ENCODE measurements at places on chromosomes 12 and 14. TPM values are rescaled to one million over a fixed set of nuclear protein-coding genes. Genes with fewer than 3 reads are reported as not detected.

- H3K27ac ChIP-seq = no peak overlapping the region
- H3K4me3 ChIP-seq = peak overlapping the region; percentile 98
- no peaks in the 10 kb centered on the region for H3K27me3 ChIP-seq
- no peaks in the 10 kb centered on the region for H3K36me3 ChIP-seq
- H3K4me1 ChIP-seq = peaks cover 40% of the 10 kb centered on the region
Observed at GRCh38 chr14:95535226-95536021, 574 bp downstream of the GLRX5 start.

GRCh38 chr12:6372403-6373003 lies 2.9 kb downstream of the SCNN1A start:
- peak; percentile 86 for DNase-seq
- H3K4me3 ChIP-seq = peak overlapping the region; percentile 43
- H3K4me1 ChIP-seq = peaks cover 88% of the 10 kb centered on the region
- no peaks in the 10 kb centered on the region for H3K27me3 ChIP-seq

ADAM20 gene
- total RNA-seq = 0.17 TPM

DNA sequence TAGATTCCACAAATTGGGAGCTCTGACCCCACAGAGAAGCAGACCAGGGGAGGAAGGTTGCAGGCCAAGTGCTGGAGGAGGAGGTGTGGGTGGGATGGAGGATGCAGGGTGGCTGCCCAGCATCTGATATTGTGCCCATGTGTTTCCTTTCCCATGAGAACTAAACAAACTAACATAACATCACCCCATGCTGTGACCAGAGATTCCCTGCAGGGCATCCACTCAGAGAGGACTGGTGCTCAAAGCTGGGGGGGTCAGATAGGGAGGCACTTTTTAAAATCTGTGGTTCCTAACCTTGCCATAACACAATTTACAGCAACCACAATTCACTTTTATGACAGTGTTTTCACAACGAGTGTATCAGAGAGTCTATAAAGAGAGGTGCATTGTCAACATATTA lies 1277.6 kb downstream of the AACS start:
- no peaks in the 10 kb centered on the region for H3K4me1 ChIP-seq
- H3K27ac ChIP-seq = no peak overlapping the region
- DNase-seq = no peak
- no peaks in the 10 kb centered on the region for H3K27me3 ChIP-seq

EPYC gene
- not detected for total RNA-seq

DNA sequence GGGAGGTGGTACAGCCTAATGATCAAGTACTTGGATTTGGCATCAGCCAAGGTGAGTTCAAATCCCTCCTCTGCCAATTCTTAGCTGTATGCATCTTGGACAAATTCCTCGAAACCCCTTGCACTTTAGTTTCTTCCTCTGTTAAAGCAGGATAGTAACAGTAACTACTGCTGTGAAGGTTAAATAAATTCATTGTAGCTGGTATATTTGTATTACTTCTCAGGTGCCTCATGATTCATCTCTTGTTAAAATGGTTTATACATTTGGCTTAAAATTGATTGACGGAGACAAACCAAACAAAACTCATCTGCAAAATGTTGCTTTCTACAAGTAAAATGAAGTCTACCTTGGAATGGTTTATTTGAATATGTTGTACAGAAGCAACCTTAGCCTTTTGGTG lies 2.3 kb upstream of the PTPRB start:
- H3K36me3 ChIP-seq = no peaks in the 10 kb centered on the region
- peak overlapping the region; percentile 80 for H3K27ac ChIP-seq
- H3K4me3 ChIP-seq = no peak overlapping the region

ITGB7 gene
- 3.4 TPM for total RNA-seq

ZCCHC8 gene
- 14.4 TPM for total RNA-seq

ZNF891 gene
- total RNA-seq = 0.98 TPM

REP15 gene
- 1.6 TPM for total RNA-seq

GRCh38 chr12:72869024-72869423 lies 596.9 kb downstream of the TRHDE start:
- H3K4me1 ChIP-seq = no peaks in the 10 kb centered on the region
- no peak overlapping the region for H3K4me3 ChIP-seq
- H3K27me3 ChIP-seq = no peaks in the 10 kb centered on the region

DNA sequence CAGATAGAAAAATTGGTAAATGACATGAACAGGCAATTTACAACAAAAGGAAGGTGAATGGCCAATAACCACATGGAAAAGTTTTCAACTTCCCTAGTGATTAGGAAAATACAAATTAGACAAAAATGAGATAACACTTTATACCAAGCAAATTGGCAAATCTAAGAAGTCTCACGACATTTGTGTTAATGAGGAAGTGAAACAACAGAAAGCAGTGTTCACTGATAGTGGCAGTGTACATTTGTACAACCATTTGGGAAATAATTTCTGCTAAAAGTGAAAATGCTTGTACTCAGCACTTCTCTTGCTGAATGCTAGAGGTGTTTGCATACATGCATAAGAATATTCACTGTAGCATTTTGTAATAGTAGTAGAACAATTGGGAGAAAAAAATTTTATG lies 126.6 kb downstream of the LLPH start:
- no peak for DNase-seq
- H3K4me3 ChIP-seq = no peak overlapping the region
- no peaks in the 10 kb centered on the region for H3K27me3 ChIP-seq
- H3K4me1 ChIP-seq = peaks cover 9% of the 10 kb centered on the region

DNA sequence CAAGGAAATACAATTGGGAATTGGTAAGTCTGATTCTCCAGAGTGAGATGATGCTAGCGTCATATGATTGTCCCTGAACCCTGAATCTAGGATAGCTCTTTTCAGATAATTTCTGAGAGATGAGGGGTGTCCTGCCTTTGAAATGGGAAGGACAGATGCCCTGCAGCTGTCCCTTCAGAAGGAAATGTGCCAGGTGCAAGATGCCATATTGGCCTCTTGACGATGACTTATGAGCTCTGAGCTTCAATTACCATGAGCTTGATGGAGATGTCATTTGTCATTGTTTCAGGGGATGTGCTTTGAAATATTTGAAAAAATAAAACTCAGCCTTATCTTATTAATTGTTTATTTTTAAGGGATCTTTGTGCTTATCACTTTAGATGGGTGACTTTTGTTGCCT lies 185.1 kb downstream of the DACT1 start:
- DNase-seq = no peak
- no peak overlapping the region for H3K4me3 ChIP-seq
- no peak overlapping the region for H3K27ac ChIP-seq
- no peaks in the 10 kb centered on the region for H3K4me1 ChIP-seq
- H3K27me3 ChIP-seq = peaks cover 37% of the 10 kb centered on the region

VPS33A gene
- total RNA-seq = 40.8 TPM

WBP11 gene
- total RNA-seq = 20.0 TPM

GRCh38 chr12:96720363-96720705 lies 186.7 kb upstream of the NEDD1 start:
- H3K4me1 ChIP-seq = peaks cover 10% of the 10 kb centered on the region
- H3K36me3 ChIP-seq = no peaks in the 10 kb centered on the region
- H3K27ac ChIP-seq = peak overlapping the region; percentile 10
- peak overlapping the region; percentile 73 for H3K4me3 ChIP-seq
- peak; percentile 57 for DNase-seq

PLBD1 gene
- 0.87 TPM for total RNA-seq

DNA sequence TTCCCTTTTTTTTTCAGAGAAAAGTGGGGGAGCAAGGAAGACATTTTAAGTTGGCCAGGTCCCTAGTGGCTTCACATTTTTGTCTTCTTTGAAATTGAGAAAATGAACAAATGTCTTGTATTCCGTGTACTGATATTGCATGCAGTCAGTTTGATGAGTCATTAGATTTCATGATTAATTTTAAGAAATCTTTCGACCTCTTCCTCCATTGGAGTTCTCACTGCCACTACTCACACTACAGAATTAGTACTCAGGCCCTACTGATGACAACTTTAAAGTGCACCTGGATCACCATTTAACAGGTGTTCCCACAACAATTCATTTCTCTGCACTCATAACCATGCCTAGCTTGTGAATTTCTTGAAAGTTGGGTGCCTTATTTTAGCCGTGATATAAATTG lies 50.5 kb downstream of the SAMD4A start:
- no peaks in the 10 kb centered on the region for H3K27me3 ChIP-seq
- peak; percentile 58 for DNase-seq
- H3K4me1 ChIP-seq = peaks cover 35% of the 10 kb centered on the region
- no peak overlapping the region for H3K27ac ChIP-seq

DNA sequence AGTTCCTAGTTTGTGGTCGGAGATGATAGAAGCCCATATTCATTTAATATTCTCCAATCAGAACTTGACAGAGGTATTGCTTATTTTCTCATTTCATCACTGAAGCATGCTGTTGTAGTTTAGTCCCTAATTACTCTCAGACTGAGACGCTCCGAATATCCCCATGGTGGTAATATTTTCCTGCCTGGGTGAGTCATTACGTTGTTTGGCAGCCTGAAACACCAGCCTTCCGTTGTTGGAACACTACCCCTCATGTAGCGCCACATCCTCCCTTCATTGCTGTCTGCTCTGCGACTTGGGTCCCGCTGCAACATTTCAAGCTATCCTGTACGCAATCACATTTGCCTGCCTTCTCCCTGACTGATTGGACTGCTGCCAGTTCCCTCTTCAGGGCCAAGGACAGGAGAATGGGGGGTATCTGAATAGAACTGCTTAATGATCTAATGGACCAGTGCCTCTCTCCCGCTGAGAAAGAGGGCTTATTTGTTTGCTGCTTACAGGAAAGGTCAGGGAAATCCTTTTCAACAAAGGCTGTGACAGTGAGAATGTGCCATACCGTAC lies 369.1 kb downstream of the NPAS3 start:
- no peak overlapping the region for H3K4me3 ChIP-seq
- H3K27me3 ChIP-seq = 0 out of 2 replicates have a peak, but pooled peaks cover 7% of the 10 kb centered on the region
- no peaks in the 10 kb centered on the region for H3K4me1 ChIP-seq
- H3K36me3 ChIP-seq = no peaks in the 10 kb centered on the region
- DNase-seq = peak; percentile 16
- no peak overlapping the region for H3K27ac ChIP-seq

- H3K27ac ChIP-seq = no peak overlapping the region
- H3K4me3 ChIP-seq = no peak overlapping the region
- DNase-seq = no peak
- H3K27me3 ChIP-seq = no peaks in the 10 kb centered on the region
- H3K36me3 ChIP-seq = no peaks in the 10 kb centered on the region
- H3K4me1 ChIP-seq = no peaks in the 10 kb centered on the region
Observed at GRCh38 chr14:52202151-52202550, 65.3 kb upstream of the PTGDR start.

- H3K4me3 ChIP-seq = no peak overlapping the region
- peaks cover 9% of the 10 kb centered on the region for H3K36me3 ChIP-seq
- H3K27me3 ChIP-seq = no peaks in the 10 kb centered on the region
- peaks cover 10% of the 10 kb centered on the region for H3K4me1 ChIP-seq
Observed at GRCh38 chr12:53193040-53193439, 12.3 kb upstream of the CSAD start.

PTPN6 gene
- 22.5 TPM for total RNA-seq
